Trophoblast cell (in vitro differentiated cells and primary cell): ENCODE measurements at places on chromosomes 6 and 20.

- H3K4me1 ChIP-seq = peaks cover 7% of the 10 kb centered on the region
- no peaks in the 10 kb centered on the region for H3K27me3 ChIP-seq
- DNase-seq = no peak
- H3K4me3 ChIP-seq = no peak overlapping the region
- H3K36me3 ChIP-seq = no peaks in the 10 kb centered on the region
These were observed 2.4 kb upstream of the PYGB start for GRCh38 chr20:25245461-25245860.

DNA sequence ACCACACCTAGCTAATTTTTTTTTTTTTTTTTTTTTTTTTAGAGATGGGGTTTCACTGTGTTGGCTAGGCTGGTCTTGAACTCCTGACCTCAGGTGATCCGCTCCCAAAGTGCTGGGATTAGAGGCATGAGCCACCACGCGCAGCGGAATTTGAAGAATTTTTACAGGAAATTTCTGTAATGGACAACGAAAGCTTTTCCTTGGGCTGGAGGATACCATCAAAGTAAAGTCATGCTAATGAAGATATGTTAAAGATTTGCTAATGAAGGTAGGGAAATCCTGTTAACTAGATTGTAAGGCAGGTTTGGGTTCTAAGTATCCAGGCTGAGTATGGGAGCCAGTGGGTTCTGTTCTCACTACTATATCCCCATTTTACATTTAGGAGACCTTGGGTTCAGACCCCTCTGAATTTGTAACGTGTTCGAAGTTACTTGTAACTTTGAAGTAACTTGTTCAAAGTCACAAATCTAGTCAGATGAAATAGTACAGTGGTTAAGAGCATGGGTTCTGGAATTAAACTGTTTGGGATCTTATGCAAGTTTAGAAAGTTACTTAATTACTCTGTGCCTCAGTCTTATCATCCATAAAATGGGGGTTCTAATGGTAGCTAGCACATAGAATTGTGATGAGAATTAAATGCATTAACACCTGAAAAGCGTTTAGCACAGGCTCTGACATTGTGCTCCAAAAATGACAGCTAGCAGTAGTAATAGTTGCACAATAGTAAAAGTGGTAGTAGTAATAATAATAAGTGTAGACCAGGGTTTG, 123.4 kb upstream of the GPR6 start:
- H3K4me3 ChIP-seq = no peak overlapping the region
- H3K36me3 ChIP-seq = no peaks in the 10 kb centered on the region
- H3K4me1 ChIP-seq = peaks cover 2% of the 10 kb centered on the region
- H3K27me3 ChIP-seq = no peaks in the 10 kb centered on the region
- H3K27ac ChIP-seq = no peak overlapping the region

- H3K36me3 ChIP-seq = peaks cover 2% of the 10 kb centered on the region
- H3K27me3 ChIP-seq = no peaks in the 10 kb centered on the region
- H3K4me3 ChIP-seq = no peak overlapping the region
- peak; percentile 61 for DNase-seq
- no peak overlapping the region for H3K27ac ChIP-seq
These were observed 58.7 kb downstream of the KIF13A start for GRCh38 chr6:17928514-17929430.

GRCh38 chr20:48803176-48804053, 24.4 kb downstream of the PREX1 start:
- H3K4me3 ChIP-seq = no peak overlapping the region
- no peaks in the 10 kb centered on the region for H3K36me3 ChIP-seq
- no peaks in the 10 kb centered on the region for H3K4me1 ChIP-seq
- DNase-seq = no peak
- H3K27ac ChIP-seq = no peak overlapping the region

GRCh38 chr6:41428336-41428995, 93.1 kb downstream of the NCR2 start:
- no peak for DNase-seq
- H3K36me3 ChIP-seq = no peaks in the 10 kb centered on the region
- H3K4me3 ChIP-seq = no peak overlapping the region

DNA sequence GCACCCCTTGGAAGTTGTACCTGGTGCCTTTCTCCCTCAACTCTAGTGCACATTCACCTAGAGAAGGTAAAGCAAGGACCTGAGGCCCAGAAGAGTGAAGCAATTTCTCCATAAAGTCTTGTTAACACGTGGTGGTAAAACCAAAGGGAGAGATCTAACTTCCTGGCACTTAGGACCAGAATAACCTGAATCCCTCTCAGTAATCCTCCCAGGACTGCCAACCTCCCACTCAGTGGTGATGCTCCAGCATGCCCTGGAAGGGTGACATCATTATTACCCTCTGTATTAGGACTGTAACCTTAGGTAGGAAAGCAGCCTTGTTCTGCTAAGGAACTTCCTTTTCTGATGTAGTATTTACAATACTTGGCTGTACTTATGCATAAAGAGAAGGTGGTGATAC, 330.6 kb upstream of the MARCKS start:
- H3K36me3 ChIP-seq = no peaks in the 10 kb centered on the region
- no peak overlapping the region for H3K4me3 ChIP-seq
- no peak for DNase-seq
- no peak overlapping the region for H3K27ac ChIP-seq
- H3K27me3 ChIP-seq = no peaks in the 10 kb centered on the region

DNA sequence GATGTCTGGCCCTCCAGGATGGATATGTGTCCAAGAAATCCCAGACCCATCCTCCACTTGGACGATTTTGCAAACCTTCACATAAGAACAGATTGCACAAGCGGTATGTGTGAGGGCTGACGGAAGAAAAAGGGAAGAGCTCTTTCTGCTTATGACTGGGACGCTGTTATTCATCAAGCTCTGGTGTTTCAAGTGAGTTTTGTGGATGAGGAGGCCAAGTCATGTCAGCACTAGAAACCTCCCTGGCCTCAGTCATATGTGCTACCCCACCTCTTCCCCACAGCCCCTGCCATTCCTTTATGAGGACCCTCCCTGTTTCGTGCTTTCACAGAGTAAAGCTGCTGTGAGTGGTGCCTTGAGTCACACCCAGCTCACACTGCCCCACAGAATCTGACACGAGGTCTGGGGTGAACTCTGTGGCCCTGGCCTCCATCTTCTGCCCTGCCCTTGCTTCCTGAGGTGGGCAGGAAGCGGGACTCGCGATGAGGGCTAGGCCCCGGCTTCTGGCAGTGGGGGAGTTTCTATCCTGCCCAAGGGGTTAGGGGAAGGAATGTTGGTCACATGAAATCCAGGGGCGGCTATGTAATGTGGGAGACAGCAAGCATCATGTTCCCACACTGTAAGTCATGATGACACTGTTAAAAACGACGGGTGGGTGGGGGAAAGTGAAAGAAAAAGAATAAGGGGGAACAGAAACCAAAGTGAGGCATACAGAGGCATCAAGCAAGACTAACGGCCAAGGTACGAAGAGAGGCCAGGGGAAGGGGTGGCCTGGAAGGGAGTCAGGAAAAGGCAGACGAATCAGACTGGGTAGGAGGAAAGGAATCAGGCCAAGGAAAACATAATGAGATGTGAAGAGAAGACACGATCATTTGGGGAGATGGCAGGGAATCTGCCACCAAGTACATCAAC, 78.1 kb downstream of the PRDM1 start:
- H3K27ac ChIP-seq = no peak overlapping the region
- no peaks in the 10 kb centered on the region for H3K4me1 ChIP-seq
- no peaks in the 10 kb centered on the region for H3K36me3 ChIP-seq
- peak; percentile 41 for DNase-seq
- H3K4me3 ChIP-seq = no peak overlapping the region
